ENCODE measurements at places on chromosomes 5 and 9.

- DNase-seq = no peak
These were observed 140.4 kb upstream of the KLF9 start for GRCh38 chr9:70554881-70555280.

- DNase-seq = no peak
These were observed 140.3 kb downstream of the TSSK1B start for GRCh38 chr5:113294311-113295110.

GRCh38 chr9:123996731-123997421 is 14.7 kb upstream of the LHX2 start:
- no peak for DNase-seq

DNA sequence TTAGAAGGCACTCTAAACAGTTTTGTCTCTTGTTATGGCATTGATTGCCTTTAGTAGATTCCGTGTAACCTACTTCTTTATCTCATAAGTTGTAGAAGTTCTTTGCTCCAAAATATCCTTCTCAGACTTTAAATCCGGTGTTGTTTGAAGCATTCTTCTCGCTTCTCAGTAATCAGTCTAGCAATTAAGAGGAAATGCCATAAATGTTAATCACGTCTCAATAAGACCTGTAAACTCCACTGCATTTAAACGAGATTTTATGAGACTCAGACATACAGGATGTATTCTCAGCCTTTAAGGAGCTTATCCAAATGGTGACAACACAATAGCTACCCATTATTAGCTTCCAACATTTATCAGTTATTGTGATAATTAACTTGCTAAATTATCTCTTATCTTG is 7.7 kb upstream of the C5 start:
- no peak for DNase-seq

GRCh38 chr5:1792842-1793266 is 6.8 kb downstream of the MRPL36 start:
- peak; percentile 91 for DNase-seq

DNA sequence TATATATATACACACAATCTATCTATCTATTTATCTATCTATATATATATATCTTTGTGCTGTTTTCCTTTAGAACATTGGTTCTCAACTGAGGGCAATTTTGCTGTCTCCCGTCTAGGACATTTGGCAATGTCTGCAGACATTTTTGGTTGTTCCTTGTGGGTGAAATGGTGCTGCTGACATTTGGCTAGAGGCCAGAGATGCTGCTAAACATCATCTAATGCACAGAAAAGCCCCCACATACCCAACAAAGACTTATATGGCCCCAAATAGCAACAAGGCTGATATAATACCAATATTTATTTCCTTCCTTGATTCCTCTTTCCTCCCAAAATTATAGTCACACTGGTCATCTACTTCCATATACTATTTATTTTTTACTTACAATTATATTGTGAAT is 197.5 kb downstream of the TRPM3 start:
- DNase-seq = no peak

DNA sequence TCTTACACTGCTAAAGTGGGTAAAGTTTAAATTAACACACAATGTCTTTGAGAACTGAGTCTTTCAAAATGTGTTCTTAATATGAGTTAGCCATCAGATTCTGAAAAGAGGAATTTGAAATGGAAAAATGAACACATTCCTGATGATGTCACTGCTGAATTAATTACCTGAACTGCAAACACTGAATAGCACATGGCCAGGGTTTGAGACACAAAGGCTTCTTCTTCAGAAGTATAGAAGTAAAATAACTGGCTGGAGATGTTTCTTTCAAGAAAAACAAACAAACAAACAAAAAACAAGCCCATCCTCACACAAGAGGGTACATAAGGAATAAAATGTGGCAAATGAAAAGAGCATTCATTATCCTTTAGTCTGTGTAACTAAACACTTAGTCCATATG is 7.1 kb downstream of the GLIS3 start:
- DNase-seq = no peak

DNA sequence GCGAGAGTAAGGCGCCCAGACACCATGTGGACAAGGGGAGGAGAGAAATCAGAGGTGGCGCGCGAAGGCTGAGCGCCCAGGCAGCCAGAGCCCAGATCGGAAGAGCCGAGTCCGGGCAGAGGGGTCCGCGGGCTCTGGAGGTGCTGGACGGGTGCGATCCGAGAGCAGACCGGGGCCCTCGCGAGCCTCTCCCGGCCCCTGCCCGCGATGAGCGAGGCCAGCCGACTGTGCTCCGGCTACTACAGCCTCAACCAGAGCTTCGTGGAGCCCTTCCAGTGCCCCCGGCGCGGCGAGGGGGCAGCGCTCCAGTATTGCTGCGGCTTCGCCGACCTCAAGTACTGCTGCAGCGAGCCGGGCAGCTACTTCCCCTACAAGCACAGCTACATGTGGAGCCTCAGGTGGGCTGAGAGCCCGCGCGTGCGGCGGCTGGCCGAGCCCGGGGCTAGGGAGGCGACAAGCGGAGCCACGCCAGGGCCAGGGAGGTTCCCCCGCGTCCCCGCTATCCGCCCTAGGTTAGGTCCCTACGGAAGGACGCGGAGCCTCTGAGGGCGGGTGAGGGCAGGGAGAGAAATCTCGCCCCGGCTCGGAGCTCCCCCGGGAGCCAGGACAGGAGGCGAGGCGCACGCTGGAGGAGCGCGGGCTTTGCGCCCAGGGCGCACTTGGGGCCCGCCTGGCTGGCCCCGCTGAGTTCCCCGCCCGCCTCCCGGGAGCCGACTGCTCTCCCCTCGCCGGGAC is at the start of gene SHISAL2B:
Gene SHISAL2B (plus strand): TSS at position 87 of the 735 bp plus-strand sequence. CDS start 121 bp downstream, at position 208.
- no peak for DNase-seq

DNA sequence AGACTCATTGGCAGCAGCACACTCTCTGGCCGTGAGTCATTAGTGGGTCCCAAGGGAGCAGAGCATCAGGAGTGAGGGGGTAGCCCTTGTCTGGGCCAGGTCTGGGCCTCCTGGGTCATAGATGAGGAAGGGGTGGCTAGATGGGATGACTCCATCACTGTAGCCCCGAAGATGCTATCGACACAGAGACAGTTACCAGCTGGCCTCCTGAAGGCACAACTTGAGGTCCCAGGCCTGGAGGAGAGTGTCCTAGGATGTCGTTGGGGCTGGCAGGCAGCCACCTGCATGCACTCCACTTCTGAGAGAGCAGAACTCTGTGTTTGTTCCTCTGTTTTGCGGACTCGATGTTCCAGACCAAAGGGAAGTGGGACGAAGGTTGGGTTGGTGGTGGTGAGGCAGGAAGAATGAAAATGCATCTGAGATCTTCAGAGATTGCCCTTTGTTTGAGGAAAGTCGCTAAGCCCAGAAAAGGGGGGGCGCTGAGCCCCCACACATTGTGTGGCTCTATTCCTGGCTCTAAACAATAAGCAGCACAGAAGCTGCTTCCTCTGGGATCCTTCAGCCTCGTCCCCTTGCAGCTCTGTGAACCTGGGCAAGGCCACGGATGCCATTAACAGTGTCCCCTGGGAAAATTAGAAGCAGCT is 4.7 kb downstream of the BTNL9 start:
- DNase-seq = no peak

GRCh38 chr9:114037961-114038723 is 40.0 kb downstream of the AMBP start:
- no peak for DNase-seq

- DNase-seq = no peak
These were observed 95.8 kb upstream of the DAP start for GRCh38 chr5:10856683-10857337.
